ENCODE measurements at places on chromosomes 1 and 21.

DNA sequence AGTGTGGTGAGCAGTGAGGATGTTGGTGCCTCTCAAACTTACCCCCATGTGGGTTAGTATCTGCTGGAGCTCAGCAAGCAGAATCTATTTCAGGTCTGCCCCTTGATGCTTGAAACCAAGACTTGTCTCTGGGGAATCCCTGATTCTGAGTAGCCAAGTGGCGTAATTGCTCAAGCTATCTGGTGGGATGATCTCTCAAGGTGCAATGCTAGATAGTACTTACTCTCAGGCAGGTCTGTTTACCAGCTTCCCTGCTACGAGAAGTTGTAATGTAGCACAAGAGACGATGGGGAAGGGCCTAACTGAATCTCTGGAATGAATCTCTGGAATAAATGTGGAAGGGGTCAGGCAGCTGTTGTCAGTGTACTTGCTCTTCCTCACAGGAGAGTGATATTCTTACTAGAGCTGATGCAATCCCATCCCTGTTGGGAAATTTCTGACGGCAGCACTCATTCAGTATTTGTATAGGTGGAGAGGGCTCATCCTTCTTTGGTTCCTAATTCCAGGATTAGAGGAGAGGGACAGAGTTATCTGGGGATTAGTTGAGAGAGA, 65.4 kb downstream of the MACF1 start:
- no peak for DNase-seq

GRCh38 chr1:86546787-86547221, at the start of gene CLCA4:
Gene CLCA4, plus strand, starts transcription at chr1:86547078. Its CDS starts 42 bp downstream, at chr1:86547120.
- no peak for DNase-seq

- no peak for DNase-seq
These were observed 69.0 kb downstream of the CD34 start for GRCh38 chr1:207841901-207842300.

DNA sequence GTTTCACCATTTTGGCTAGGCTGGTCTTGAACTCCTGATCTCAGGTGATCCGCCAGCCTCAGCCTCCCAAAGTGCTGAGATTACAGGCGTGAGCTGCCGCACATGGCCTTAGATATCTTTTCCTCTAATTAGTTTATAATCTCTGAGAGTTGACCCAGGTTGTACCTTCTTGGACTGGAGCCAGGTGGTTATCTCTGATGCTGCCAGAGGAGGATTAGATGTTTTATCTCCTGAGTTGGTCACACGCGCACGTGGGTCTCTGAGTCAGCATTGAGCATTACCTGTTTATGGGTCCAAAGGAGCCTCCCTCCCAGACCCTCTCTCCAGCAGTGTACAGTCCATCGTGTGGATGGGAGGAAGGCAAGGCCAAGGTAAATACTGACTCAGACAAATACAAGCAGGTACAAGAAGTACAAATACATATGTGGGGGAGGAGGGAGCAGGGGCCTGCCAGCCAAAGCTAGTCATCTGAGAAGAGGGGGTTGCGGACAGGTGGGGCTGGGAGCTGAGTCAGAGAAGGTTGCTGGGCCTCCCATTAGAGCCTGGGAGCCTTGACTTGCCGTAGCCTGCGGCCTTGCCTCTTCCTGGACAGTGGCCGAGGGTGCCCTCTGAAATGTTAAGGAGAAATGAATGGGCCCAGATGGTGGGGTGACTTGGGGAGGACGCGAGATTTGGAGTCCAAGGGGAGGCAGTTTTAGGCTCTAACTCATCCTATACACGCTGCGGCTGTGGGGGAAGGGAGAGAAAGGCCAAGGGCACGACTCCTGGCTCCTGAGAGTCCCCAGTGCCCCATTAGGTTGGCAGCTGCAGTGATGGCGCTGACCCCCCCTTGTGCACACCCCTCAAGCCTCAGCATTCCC, 13.1 kb downstream of the IL6R start:
- DNase-seq, result no peak

DNA sequence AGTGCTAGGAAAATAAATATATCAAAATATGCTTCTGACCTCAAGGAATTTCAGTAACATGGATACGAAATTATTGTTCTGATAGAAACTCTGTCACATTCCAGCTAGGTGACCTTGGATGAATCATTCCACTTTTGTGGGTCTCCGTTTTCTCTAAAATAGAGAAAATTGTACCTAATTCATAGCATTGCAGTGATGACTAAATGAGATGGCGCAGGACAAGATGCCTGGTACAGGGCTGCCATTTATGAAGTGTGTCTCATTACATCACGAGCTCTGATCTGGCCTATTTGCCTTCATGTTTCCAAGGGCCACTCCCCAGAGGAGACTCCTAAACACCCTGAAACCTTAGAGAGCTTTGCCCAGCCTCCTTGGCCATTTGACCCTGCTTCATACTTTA, 480.0 kb upstream of the USP24 start:
- DNase-seq, result no peak

DNA sequence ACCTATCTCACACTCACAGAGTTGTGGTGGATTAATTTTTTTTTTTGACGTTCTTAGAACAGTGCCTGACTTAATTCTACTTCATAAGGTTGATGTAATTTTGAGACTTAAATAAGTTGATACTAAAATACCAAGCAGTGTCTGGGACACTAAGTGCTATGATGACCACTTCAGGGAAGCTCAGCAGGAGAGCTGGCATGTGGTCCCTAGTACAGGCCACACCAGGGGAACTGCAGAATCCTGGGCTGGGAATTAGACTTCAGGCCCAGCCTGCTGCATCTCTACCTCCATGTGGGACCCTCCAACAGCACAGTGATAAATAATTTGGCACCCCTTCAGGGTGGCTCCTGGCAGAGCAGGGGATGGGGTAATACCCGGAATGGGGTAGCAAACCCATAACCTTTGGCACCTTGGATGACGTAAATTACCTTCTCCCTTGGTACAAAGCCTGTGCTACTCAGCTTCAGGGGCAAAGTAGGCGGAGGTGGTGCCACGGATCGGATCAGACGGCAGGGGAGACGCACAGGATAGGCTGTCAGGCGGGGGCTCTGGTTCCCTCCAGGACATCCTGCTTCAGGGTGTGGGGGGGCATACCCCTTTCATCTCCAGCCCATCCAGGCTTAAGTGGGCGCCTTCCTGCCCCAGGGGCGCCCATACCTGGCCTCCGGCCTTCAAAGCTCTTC, 4.8 kb downstream of the MFSD2A start:
- no peak for DNase-seq

DNA sequence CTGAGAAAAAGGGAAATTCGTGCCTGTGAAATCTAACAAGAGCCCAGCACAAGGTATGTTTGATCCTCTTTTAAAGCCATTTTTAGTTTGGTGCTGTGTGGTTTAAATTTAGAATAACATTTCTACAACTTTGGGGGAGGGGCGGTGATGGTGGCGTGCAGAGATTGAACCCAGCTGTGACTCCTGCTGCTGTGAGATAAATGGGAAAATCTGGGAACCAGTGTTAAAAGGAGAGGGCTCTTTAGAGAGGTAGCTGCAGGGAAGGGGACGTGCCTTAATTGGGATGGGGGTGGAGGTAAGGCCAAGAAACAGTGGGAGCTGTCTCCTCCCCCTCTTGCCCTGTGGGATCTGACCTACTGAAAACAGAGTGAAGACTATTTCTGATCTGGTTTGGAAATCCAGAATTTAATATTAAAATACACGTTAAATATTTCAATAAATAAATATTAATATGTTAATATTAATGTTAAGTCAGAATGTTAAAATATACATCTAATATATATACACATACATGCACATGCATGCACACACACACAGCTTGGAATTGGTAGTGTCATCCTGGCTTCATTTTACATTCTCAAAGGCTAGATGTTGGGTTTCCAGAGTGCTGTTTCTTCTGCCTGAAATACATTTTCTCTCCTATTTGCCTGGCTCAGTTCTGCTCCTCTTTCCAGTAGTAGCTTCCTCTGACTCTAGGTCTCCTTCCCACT, 30.1 kb upstream of the DNAJC6 start:
- no peak for DNase-seq

- DNase-seq, result no peak
These were observed 111.8 kb upstream of the RUNX3 start for GRCh38 chr1:25041916-25042315.

GRCh38 chr1:81654147-81654546, 146.6 kb upstream of the ADGRL2 start:
- no peak for DNase-seq

GRCh38 chr1:6690186-6690585, 11.4 kb downstream of the DNAJC11 start:
- no peak for DNase-seq

DNA sequence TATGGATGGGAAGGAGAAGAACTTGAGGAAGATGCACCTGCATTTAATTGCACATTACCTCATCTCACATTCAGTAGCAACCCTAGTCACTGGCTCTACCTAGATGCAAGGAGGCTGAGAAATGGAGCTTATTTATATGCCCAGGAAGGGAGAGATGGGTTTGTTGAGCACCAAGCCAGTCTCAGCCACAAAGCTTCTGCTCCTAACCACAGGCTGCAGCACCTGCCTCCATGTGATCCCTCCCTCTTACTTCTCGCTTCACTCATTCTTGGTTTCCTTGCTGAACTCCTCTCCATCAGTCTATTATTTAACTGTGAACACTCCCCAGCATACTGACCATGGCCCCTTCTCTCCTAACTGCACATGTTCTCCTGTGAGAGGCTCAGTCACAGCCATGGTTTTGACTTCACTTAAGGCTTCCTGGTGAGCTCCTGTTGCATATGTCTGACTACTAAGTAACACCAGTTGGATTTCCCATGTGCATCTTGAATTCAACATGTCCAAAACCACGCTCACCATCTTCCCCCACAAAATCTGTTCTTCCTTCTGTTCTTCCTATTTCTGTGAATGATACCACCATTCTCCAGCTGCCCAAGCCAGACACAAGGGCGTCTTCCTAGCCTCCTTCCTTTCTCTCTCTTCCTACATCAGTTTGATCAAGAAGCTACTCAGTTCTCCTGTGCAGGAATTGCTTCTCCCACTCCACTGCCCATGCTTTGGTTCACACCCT, 139.8 kb downstream of the AK5 start:
- DNase-seq, result no peak

DNA sequence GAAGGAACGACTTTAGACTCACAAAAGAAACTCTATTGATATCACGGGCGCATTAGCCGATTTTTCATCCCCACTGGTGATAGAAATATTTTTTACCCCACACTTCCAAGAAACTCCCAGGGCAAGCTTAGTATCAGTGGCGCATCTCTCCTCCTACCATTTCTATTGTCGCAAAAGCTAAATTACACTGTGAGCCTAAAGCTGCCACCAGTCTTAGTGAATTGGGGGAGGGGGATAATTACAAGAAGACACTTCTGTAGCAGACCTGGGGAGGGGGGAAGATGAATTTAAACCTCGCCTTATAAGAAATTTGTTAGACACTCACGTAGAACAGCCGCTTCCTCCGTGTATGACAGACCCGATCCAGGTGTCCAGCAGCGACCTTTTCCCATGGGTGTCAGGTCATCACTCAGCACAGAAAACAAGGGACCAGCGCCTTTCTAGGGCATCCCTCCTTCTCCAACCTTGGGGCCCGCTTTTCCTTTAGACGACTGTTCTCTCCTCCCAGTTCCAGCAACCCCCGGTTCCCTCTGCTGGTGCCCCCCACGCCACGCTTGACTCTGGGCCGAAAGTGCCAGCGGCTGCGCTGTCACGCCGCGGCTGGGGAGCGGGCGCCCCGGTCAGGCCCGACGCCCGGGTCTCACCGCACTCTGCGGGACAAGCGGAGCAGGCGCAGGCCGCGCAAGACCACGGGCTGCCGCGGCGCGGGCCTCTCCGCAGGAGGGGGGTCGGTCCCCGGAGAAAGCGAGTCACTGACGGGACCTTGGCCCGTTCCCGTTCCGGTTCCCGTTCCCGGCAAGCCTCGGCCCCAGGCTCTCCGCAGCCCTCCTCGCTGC, 821 bp downstream of the PHC2 start:
- no peak for DNase-seq

GRCh38 chr1:66300972-66301451, 232.9 kb upstream of the SGIP1 start:
- DNase-seq, result no peak

- no peak for DNase-seq
These were observed 325.8 kb upstream of the NR5A2 start for GRCh38 chr1:199701726-199702125.

GRCh38 chr1:3919706-3920105, 19.6 kb upstream of the C1orf174 start:
- no peak for DNase-seq

- DNase-seq, result no peak
These were observed 21.5 kb downstream of the NCAM2 start for GRCh38 chr21:21019681-21020080.

GRCh38 chr1:189620471-189620870, 857.2 kb downstream of the BRINP3 start:
- no peak for DNase-seq

- peak; percentile 95 for DNase-seq
These were observed 26.9 kb upstream of the ECE1 start for GRCh38 chr1:21317035-21317689.

GRCh38 chr1:29383746-29384371, 147.5 kb downstream of the PTPRU start:
- peak; percentile 49 for DNase-seq

GRCh38 chr1:222995620-222996309, 147.3 kb downstream of the TLR5 start:
- DNase-seq, result no peak

GRCh38 chr1:106978477-106979322, 77.8 kb upstream of the PRMT6 start:
- no peak for DNase-seq

- DNase-seq, result no peak
These were observed 118.7 kb upstream of the SGIP1 start for GRCh38 chr1:66415281-66415680.

DNA sequence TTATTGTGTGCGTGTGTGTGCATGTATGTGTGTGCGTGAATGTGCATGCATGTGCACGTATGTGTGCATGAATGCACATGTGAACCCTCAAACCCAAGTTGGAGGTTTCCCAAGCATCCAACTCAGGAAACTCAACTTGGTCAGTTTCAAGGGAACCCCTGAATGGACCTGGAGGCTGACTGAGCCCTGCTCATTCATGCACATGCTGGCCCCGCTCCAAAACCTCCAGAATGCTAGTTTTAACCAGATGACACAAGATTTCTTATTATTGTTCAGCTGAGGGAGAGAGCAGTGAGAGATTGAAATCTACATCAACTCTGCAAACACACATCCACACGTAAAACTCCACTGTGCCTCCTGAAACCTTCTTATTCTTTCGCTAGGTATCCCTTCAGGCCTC, 104.4 kb downstream of the OMA1 start:
- DNase-seq, result no peak

DNA sequence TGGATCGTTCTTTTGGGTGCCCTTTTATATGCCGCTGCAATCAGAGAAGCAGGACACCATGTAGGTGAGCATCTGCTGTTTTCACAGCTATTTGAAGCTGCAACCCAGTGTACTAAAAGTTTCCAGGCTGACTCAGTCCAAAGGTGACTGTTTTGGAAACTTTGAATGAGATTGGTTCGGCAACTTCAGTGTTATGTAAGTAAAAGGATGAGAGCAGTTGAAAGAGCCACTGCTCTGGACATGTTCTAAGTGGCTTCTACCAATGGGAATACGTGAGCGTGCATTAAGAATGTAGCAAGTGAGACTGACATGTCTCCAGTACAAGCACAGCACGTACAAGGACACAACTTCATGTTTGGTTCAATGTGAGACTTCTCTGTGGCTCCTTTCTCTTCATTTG, 55.6 kb downstream of the DDR2 start:
- no peak for DNase-seq
